ENCODE measurements at places on chromosomes 3 and 15.
A peak's percentile ranks its signal among the peaks of the same experiment; 100 is the strongest.

DNA sequence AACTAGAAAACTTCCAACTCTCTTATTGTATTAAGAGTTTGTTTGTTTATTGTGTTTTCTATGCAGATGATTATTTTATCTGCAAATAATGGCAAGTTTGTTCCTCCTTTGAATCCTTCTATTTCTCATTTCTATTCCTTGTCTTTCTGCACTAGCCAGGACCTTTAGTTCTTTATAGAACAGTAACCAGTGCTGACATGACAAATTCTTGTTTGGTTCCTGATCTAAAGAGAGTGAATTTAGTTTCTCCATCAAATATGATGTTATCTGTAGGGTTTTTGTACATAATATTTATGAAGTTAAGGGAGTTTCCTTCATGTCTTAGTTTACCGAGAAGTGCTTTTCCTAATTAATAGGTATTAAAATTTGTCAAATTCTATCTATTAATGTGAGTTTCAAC is 100.8 kb upstream of the STRIT1 start:
- DNase-seq = no peak

- no peak for DNase-seq
These were observed 245.5 kb downstream of the EPHB1 start for GRCh38 chr3:135040321-135041240.

- peak; percentile 56 for DNase-seq
These were observed at the start of the genes CCR5AS and CCRL2 for GRCh38 chr3:46406788-46407611. TSS of gene CCR5AS (minus strand) at chr3:46407066. TSS of gene CCRL2 (plus strand) at chr3:46407259. CDS start at chr3:46408080, 821 bp downstream.

- no peak for DNase-seq
These were observed 126.0 kb downstream of the FMN1 start for GRCh38 chr15:33068511-33068990.

DNA sequence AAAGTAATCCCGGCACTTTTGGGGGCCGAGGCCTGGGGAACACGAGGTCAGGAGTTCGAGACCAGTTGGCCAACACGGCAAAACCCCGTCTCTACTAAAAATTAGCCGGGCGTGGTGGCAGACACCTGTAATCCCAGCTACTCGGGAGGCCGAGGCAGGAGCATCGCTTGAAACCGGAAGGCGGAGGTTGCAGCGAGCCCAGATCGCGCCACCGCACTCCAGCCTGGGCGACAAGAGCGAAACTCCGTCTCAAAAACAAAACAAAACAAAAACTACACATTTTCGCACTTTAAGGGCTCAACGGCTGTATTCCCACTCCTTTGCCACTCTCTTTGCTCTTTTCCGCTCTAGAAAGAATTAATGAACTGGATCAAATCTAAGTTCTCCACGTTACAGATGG is 763 bp upstream of the TRNT1 start:
- DNase-seq = no peak
